ENCODE measurements at places on chromosomes 13 and 19. TPM values are rescaled to one million over a fixed set of nuclear protein-coding genes. Genes with fewer than 3 reads are reported as not detected.

Gene CEACAM5
- total RNA-seq = not detected

DNA sequence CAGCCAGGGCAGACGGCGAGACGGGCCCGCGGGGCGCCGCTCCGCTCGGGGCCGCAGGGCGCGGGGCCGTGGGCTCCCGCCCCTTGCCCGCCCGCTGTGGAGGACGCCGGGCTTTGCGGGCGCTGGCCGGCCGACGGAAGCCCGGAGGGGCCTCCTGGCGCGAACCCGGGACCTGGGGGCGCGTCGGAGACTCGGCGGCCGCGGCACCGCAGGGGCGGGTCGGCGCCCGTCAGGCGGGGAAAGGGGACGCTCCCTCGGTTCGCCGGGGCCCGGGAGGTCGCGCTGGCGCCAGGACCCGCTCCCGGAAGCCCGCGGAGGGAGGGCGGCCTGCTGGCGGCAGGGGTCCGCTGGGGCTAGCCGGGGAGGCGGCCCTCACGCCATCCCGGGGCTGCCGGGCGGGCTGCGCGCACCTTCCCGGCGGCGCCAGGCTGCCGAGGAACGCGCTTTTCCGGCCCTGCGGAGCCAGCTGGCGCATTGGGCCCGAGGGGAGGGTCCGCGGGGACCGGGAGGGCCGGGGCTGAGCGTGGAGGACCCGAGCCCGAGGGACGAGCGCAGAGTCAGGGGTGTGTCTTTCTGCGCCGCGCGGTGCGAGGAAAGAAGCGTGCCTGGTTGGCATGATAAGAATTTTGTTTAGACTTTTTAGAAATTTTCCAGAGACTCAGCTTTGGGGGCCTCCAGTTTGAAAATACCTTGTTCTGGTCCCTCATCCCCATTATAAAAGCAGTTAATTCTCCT lies 511 bp downstream of the GARRE1 start:
- DNase-seq = no peak

GRCh38 chr13:112900691-112901091 lies 68.3 kb upstream of the MCF2L start:
- no peak for DNase-seq

DNA sequence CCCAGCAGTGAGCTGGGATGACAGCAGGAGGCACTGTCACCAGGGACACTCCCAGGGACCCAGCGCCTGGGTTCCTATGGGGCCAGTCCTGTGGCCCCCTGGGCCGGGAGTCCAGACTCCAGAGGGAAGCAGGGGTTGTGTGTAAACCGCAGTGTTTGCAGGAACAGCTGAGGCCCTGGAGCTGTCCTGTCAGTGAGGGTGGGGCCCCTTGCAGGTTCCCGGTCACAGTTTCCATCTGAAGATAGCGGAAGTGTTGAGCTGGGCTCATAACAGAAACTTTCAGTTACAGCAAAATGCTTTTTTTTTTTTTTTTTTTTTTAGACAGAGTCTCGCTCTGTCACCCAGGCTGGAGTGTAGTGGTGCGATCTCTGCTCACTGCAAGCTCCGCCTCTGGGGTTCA lies 17.7 kb upstream of the CSNK1G2 start:
- DNase-seq = no peak

Gene TTYH1
- total RNA-seq = 3.6 TPM

- no peak for DNase-seq
Observed at GRCh38 chr13:49240017-49240416, 7.7 kb upstream of the CDADC1 start.

DNA sequence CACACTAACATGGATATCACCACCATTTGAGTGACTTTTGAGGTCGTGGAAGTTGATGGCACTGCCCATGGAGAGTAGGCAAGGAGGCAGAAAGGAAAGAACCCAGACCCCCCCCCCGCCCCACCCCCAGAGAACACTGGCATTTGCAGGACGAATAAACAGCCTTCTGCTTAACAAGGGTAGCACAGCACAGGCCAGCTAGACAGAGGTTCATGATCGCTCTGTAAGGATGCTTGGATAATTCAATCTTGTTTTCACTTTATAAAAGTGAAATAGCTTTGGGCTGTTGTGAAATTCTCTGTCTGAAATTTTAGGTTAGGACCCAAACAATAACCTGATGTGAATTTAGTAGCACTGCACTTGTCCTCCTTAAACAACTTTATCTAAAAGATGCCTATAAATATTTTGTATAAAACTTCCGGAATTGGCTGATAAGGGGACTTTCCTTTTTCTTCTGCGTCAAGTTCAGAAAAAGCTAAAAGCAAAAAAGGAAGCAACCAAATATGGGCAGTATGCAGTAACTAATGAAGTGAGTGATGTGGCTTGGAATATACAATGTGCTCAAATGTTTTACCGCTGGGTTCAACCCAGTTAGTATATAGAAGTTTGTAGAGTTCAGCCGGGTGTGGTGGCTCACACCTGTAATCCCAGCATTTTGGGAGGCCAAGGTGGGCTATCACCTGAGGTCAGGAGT lies 163.7 kb downstream of the SHISA2 start:
- DNase-seq = no peak

- DNase-seq = no peak
Observed at GRCh38 chr13:91594061-91594460, 195.6 kb downstream of the GPC5 start.

- no peak for DNase-seq
Observed at GRCh38 chr13:33276570-33276969, 9.0 kb downstream of the STARD13 start.

- no peak for DNase-seq
Observed at GRCh38 chr13:47114030-47114429, 217.2 kb upstream of the HTR2A start.

- DNase-seq = no peak
Observed at GRCh38 chr13:59547950-59548349, 615.8 kb downstream of the DIAPH3 start.

GRCh38 chr13:48000559-48001113 lies 437 bp downstream of the SUCLA2 start:
- DNase-seq = no peak

GRCh38 chr19:33649627-33650305 lies 28.0 kb downstream of the CHST8 start:
- no peak for DNase-seq

- DNase-seq = no peak
Observed at GRCh38 chr19:32675720-32676185, at the start of gene RGS9BP. TSS of gene RGS9BP (plus strand) at chr19:32675848. CDS start at chr19:32676264, 416 bp downstream.

DNA sequence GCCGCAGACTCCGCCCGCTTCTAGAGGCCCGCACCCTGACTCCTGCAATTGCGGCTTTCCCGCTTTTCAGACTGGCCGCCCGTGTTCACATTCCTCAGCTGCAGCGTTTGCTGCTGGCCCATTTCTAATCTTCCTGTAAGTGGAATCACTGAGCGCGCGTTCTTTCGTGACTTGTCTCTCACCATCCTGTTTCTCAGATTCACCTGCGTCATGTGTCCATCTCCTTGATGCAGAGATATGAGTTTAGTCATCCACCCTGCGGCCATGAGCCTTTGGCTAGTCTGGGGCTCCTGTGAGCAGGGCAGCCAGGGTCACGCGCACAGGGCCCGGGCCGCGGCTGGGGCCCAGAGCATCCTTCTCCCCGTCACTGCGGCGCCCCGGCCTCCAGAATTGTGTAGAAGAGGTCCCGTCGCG lies 110.0 kb downstream of the CRYL1 start:
- no peak for DNase-seq

Gene OR10H1
- total RNA-seq = 0.05 TPM

DNA sequence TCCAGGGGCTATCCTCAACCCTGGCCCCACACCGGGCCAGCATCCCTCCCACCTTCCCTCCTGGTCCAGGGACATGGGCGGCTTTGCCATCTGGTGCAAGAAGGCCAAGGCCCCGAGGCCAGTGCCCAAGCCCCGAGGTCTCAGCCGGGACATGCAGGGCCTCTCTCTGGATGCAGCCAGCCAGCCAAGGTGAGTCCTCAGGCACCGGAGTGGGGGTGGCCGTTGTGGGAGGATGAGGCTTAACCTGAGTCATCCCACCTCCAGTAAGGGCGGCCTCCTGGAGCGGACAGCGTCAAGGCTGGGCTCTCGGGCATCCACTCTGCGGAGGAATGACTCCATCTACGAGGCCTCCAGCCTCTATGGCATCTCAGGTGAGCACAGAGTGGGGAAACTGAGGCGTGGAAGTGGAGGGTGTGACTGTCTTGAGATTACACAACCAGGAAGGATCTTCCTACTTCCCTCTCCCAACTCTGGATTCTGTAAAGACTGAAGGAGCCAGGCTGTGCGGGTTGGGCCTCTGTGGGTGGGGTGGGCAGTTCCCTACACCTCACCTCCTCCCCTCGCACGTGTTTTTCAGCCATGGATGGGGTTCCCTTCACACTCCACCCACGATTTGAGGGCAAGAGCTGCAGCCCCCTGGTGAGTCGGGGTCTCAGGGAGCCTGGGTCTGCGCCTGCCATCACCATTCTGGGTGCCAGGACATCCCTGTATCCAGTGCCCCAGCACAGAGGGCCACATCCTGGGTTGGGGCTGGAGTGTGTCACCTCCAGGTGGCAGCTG lies 3.8 kb downstream of the MVB12A start:
- DNase-seq = no peak

DNA sequence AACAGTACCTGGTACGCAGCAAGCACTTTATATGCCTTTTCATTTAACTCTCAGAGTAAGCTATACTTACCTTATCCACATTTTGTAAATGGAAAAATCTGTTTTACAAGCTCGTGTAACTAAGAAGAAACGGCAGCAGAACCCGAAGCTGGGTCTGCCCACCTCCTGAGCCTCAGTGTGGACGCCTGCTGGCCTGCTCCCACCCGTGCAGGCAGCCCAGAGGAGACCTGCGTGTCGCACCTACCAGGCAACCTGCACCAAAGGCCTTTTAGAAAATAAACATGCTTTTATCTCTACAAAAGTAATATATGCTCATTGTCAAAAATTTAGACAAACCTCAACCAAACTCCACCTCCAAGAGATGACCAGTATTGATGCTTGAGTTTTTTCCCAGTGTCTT lies 62.7 kb downstream of the CRYL1 start:
- no peak for DNase-seq

Gene PRKD2
- 12.1 TPM for total RNA-seq

DNA sequence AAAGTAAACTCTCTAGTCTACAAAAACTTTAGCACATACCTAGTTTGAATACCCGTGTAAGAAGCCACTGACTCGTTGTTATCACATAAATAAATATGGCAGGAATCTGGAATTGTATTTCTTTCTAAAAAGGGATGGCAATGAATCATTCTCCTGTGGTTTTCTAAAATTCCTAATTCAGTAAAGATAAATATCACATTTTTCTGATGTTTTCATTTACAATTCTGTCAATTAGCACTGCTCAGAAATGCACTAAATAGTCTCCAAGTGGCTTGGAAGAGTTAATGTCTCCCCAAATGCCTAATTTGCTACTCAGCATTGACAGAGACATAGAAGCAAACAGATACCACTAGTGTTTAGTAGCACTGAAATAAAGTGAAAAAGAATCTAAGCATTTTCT lies 547.7 kb upstream of the SLITRK1 start:
- DNase-seq = no peak

GRCh38 chr19:57786286-57786685 lies 16.8 kb downstream of the ZNF586 start:
- DNase-seq = no peak

DNA sequence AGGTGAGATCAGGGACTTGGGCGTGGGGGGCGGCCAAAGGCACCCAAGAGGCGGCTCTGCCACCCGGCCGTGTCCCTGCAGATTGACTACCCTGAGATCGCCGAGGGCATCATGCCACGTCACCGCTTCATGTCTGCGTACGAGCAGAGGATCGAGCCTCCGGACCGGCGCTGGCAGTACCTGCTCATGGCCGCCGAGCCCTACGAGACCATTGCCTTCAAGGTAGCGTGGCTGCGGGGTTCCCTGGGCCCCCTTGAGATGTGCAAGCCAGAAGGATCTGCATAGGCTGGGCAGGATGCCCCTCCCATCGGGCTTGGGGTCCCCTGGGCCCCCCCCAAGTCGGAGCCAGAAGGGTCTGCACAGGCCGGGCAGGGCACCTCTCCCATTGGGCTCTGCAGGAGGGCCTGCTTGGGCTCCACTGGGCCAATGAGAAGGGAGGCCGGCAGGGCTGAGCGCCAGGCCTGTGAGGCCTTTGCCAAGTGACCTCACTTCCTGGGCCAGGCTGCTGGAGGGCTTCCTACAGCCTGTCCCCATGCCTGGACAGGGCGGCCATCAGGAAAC lies 2.2 kb upstream of the AMH start:
- DNase-seq = no peak

GRCh38 chr13:92175330-92175729 lies 776.9 kb downstream of the GPC5 start:
- no peak for DNase-seq

- DNase-seq = no peak
Observed at GRCh38 chr19:47094557-47095475, 18.8 kb downstream of the ZC3H4 start.

Gene CLEC17A
- 0.21 TPM for total RNA-seq

Gene SBSN
- total RNA-seq = not detected

DNA sequence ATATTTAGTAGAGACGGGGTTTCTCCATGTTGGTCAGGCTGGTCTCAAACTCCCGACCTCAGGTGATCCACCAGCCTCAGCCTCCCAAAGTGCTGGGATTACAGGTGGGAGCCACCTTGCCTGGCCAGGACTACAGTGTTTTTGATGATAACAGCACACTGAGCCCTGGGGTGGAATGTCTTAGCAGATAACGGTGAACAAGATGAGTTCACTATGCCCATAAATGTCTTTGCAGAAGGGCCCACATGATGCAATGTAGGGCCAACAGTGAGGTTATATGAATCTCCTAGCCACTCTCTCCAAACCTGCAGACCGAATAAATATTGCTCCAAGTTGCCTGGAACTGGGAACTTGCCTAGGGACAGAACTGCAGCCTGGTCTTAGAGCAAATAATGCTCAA lies 235.1 kb downstream of the COG6 start:
- no peak for DNase-seq

Gene ZNF581
- 6.5 TPM for total RNA-seq

GRCh38 chr19:40165362-40165937 lies 25.8 kb upstream of the MAP3K10 start:
- DNase-seq = no peak

GRCh38 chr19:50794876-50795663 lies 4.9 kb downstream of the ACP4 start:
- DNase-seq = no peak

DNA sequence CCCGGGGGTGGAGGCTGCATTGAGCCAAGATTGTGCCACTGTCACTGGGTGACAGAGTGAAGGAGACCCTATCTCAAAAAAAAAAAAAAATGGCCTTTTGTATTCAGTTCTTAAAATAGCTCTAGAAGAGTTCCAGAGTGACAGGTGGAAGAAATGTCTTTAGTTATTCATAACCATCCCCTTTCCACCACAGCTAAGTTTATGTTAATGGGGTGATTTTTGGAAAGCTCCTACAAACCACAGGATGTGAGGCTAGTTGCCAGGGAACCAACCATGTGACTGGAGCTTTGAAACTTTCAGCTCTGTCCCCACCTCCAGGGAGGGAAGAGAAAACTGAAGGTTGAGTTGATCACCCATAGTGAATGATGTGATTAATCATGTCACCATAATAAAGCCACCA lies 6.9 kb downstream of the ZNF490 start:
- DNase-seq = no peak

Gene SIGLEC8
- 0.90 TPM for total RNA-seq

- DNase-seq = no peak
Observed at GRCh38 chr13:78603240-78603957, at the start of gene POU4F1. TSS of gene POU4F1 (minus strand) at chr13:78603552. CDS start at chr13:78603326, 226 bp downstream.

Gene RNF17
- not detected for total RNA-seq

Gene PLVAP
- total RNA-seq = 23.6 TPM

Gene GPC6
- 126 TPM for total RNA-seq

GRCh38 chr19:51503896-51504295 lies 2.3 kb upstream of the SIGLEC12 start:
- DNase-seq = no peak

- no peak for DNase-seq
Observed at GRCh38 chr13:37418490-37418889, 180.1 kb downstream of the POSTN start.

- no peak for DNase-seq
Observed at GRCh38 chr13:29957320-29957719, 106.9 kb upstream of the UBL3 start.
